Putamen (tissue), 1 donor: ENCODE measurements at places on chromosomes 16 and 17.
A peak's percentile ranks its signal among the peaks of the same experiment; 100 is the strongest.

DNA sequence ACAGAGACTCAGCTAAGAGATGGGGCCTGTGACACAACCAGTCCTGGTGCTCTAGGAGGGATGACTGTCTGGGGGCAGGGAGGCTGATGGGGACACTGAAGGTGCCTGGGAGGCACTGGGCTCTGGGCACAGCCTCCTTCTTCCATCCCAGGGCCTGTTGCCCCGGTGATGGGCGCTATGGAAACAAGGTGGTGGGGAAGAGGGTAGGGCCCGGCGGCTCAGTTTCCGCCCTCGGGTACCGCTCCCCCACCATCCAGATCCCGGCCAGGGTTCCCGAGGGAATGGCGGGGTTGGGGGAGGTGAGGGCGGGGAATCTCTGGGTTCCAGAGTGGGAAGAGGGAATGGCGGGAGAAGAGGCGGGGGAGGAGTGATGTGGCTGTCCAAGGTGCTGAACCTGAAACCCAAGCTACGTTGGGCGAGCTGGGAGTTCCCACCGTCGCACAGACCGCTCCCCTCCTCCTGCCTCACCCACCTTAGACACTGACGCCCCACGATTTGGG is 981 bp downstream of the KCNH4 start:
- DNase-seq, result no peak

- no peak for DNase-seq
Measured at GRCh38 chr17:72429066-72429638, 308.3 kb downstream of the SOX9 start.

DNA sequence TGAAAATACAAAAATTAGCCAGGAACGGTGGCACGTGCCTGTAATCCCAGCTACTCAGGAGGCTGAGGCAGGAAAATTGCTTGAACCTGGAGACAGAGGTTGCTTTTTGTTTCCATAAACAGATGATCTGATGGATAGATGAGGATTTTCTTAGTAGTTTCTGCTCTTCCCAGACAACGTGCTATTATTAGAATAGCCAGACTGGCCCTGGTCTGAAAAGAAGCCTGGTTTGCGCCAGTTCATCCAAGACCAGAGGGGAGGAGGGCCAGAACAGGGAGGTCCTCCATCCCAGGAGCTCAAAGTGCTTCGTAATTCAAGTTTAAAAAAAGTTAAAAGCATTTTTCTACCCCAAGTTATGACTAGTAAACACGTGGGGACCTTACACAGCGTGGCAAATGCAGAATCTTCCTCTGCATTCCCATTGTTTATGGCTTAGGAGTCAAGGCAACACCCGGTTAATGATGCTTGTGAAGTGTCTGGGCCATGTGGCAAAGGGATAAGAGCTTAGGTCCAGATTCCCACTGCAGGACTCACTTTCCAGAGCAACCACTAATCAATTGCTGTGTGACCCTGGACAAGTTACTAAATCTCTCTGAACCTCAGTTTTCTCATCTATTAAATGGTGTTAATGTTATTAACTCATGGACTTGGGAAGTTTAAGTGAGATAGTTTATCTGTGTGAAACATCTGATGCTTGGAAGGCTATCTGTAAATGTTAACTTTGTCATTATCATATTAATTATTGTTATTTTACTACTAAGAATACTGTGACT is 205.4 kb downstream of the CCDC182 start:
- no peak for DNase-seq

GRCh38 chr16:2250652-2251295 is 613 bp downstream of the ECI1 start:
- DNase-seq, result no peak

DNA sequence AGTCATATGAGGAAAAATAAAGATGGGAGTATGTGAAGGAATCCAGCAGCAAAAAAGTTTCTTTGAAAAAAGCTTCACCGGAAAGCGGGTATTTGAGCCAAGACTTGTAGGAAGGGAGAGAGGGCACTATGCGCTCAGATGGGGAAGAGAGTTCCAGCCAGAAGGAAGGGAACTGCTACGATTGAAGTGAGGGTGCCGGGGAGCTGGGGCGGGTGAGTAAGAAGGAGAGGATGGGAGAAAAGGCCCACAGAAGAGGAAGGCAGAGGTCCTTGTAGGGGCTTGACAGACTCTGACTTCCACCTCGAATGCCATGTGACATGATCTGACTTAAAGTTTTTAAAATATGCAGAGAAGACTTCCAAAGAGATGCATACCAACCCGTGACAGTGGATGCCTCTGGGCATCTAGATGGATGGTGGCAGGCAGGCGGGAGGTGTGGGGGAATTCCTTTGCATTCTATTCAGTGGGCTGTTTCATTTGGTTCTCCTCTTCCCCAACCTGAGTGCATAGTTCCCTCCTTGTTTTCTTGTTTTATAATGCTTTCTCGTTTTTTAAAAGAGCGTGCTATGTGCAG is 44.9 kb downstream of the CDRT4 start:
- DNase-seq, result no peak

GRCh38 chr16:53509906-53510703 is 7.1 kb upstream of the AKTIP start:
- peak; percentile 69 for DNase-seq

DNA sequence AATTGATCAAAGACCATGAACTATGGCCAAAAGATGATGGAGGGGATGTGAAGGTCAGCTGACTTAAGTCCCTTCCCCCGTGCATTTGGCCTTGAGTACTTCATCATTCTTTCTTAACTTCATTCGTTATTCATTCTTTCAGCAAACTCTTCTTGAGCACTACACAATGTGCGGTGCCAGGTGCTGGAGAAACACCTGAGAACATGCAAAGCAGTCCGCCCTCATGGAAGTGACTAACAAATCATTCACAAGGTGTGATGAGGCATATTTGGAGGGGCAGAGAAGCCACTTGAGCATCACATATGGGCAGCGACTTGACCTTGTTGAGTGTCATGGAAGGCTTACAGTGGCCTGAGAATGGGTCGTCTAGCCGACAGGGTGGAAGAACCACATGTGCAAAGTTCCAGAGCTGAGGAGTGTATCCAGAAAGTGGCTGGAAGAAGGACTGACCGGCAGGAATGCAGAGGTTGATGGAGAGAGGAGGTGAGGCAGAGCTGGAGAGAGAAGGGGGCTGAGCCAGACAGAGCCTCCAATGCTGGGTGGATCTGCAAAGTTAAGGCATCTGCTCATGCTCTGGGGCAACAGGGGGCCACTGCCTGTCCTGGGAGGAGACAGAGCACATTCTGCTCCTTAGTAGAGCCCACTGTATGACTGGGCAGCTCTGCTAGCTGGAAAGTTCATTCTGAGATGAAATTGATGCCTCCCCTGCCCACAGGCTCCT is 25.1 kb upstream of the EIF1 start:
- DNase-seq, result no peak

DNA sequence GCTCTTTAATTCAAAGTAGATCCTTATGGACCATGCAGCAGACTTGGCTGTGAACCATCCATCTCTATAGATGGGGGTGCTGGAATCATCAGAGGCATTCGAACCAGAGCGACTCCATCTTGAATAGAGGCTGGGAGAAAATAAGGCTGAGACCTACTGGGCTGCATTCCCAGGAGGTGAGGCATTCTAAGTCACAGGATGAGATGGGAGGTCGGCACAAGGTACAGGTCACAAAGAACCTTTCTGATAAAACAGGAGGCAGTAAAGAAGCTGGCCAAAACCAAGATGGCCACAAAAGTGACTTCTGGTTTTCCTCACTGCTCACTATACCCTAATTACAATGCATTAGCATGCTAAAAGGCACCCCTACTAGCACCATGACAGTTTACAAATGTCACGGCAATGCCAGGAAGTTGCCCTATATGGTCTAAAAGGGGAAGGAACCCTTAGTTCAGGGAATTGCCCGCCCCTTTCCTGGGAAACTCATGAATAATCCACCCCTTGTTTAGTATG is 89.2 kb upstream of the BRD7 start:
- no peak for DNase-seq

DNA sequence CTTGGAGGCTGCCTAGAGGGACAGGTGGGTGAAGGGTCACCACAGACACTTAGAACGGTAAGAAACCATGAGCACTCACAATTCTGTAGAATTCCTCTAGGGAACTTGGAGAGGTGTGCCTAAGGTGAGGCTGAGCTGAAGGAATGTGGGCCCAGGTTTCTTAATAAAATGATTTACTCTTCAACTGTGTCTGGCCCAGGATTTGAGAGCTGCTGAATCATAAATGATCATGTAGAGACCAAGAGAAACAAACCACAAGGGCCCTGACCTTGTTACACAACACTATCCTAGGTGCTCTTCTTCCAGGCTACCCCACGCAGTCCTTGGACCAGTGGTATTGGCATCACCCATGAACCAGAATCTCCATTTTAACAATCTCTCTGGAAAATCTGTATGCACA is 27.7 kb downstream of the ZNF18 start:
- no peak for DNase-seq

DNA sequence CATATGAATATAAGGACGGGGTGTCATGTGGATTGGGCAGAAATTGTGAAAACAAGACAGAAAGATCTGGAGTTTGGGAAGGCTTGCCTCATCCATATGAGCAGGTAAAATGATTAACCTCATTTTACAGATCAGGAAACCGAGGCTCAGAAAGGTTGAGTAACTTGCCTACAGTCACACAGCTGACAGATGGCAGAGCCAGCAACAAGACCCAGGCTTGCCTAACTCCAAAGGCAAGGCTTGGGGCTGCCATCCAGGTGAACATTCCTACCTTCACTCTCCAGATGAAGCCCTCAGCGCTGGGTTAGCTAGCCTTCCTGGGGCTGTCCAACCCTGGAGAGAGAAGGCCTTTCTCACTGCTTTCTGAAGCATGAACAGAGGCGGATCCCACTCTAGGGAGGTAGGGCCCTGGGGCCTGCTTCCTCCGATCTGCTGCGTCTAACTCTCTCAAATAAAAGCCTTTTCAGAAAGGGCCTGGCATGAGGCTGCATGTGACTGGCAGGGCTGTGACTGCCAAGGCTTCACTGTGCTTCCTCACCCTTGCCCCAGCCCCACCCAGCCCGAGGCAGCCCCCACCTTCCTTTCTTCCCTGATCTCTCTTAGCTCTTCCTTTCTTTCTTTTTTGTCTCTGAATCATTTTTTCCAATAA is 107.8 kb downstream of the GNAO1 start:
- peak; percentile 95 for DNase-seq
